ENCODE measurements at places on chromosomes 6 and 20. TPM values are rescaled to one million over a fixed set of nuclear protein-coding genes. Genes with fewer than 3 reads are reported as not detected.

MATN4 gene
- total RNA-seq, result not detected

PTCRA gene
- total RNA-seq, result not detected

KCNK17 gene
- total RNA-seq, result 0.47 TPM

HLA-DQA1 gene
- not detected for total RNA-seq

KCNS1 gene
- total RNA-seq, result not detected

PPP1R16B gene
- 5.4 TPM for total RNA-seq

FABP7 gene
- total RNA-seq, result not detected

DNA sequence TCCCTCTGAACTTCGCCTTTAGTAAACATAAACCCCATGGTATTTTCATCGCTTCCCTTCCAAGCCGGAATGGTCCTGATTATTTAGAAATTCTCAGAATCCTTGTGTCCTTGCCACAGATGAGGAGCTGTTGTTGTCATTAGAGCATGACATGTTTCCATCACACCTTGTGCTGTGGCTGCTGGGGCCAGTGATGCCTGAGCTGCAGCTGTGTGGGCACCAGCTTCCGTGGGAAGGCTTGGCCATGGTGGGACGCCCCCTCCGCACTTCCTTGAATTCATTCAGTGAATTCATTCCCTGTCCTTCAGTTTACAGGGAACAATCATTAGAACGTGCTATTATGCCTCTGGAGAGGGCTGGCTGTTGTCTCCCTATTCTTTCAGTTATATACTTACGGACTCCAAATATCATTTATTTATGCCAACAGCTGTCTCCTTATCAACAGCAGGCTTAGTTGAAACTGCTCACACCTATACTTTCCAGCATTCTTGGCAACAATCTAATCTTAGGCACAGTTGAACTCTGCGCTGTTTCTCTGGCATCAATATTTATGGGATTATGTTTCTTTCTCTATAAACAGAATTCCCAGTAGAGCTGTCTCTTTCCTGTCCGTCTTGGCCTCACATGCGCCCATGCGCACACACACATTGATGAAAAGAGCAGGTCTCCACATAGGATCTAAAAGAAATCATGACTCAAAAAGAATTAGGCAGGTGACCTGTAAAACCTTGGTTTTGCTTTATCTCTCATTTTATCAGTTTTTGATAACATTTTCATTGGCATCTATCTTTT is 9.0 kb downstream of the ADGRF1 start:
- no peak for ATAC-seq

DNA sequence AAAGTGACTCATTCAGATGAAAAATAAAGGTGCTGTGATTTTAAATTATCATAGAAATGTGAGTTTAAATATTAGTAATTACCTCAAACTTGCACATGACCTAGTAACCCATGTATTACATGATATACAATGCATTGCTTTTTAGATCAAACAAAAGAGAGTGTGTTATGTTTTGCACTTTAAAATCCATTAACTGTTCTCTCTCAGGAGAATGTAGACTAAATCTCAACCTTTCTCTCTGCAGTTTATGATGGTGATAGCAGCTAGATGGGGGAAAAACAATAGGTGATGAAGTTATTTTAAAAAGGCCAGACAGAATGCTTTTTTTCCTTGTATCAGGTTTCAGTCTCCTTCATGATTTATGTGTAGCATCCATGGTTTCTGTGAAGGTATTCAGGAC is 404.4 kb upstream of the RNF217 start:
- ATAC-seq, result no peak

DNA sequence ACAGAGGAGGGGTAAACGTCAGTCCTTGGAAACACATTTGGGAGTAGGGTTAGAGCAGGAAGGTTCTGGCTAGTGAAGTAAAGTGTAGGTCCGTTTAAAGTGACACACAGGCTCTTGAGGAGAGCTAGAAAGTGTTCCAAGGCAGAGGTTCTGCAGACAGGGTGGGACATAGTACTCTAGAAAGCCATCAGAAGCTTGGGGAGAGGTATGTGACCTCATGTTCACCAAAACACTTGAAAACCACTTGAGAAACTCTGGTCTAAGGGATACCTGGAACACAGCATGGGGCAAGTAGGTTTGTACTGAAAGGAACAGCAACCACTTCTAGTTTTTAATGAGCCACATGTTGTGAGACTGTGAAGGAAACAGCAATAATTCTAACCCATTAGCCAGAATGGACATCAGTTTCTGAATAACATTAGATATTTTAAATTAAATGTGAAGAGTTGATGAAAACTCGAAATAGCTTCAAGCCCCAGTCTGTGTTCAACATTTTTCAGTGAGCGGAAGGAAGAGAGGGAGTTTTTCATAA is 49.0 kb downstream of the SOBP start:
- ATAC-seq, result no peak

DNA sequence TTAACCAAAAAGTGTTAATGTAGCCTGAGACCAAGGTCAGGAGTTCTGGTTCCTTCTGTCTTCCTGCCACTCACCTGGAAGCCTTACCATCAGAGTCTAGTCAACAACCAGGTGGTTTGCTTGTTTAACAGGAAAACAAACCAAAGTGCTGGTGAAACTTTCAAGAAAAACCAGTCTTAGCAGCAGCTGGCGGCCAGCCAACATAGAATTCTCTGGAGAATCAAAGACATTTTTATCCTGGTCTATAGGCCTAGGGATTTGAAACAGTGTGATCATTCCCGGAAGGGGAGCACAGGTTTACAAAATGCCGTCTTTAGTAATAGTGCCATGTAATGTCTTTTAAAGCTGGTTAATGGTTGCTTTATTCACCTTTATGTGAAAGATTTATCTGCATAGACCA is 146.6 kb upstream of the AKIRIN2 start:
- no peak for ATAC-seq

DNA sequence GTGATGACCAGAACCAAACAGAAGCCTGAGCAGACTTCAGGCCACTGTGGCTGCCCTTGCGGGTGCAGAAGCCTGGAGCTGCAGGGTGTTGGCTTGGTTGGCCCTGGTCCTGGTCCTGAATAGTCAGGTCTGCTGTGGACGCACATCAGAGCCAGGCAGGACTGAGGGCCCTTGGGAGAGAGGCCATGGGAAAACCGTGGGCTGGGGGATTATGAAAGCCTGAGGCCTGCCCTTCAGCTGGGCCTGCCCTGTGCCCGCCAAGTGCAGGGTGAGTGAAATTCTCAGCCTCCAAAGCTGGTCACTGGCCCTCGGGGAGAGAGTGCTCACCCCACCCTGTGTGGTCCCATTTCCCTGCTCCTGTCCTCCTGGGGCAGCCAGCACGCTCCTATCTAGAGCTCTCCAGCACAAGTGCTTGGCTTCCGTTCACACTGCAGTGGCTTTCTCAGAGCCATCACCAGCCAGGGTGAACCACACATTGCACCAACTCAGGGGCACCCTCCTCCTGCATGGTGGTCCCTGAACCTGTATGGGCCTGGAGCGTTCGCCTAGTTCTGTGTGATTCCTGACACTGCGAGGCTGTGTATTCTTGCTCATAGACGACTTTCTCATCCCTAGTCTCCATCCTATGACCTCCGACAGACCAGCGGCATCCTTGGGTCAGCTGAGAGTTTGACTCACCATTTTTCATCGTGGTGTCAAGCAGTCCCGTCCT is 146.1 kb downstream of the TTLL2 start:
- ATAC-seq, result no peak

DNA sequence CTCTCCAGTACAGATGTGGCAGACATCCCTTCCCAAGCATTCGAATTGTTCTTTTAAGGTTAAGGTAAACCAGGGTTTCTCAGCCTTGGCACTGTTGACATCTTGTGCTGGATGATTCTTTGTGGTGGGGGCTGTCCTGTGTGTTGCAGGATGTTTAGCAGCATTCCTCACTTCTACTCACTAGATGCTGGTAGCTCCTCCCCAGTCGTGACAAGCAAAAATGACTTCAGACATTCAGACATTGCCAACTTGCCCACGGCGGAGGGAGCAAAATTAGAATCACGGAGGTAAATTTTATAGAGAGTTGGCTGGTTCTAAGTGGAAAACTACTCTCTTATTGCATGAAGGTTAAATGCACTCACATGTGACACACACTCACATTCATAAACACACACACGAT is 188.7 kb downstream of the GMPR start:
- ATAC-seq, result no peak

- no peak for ATAC-seq
These were observed 31.6 kb upstream of the LAMA4 start for GRCh38 chr6:112286010-112286409.

GRCh38 chr6:141326925-141327324 is 805.8 kb upstream of the GJE1 start:
- ATAC-seq, result no peak

- ATAC-seq, result no peak
These were observed 212.4 kb upstream of the LRFN2 start for GRCh38 chr6:40799296-40800140.

GRCh38 chr20:35823937-35824336 is 52.1 kb downstream of the PHF20 start:
- no peak for ATAC-seq

GRCh38 chr20:33664762-33665144 is 2.0 kb upstream of the ACTL10 start:
- ATAC-seq, result no peak

DNA sequence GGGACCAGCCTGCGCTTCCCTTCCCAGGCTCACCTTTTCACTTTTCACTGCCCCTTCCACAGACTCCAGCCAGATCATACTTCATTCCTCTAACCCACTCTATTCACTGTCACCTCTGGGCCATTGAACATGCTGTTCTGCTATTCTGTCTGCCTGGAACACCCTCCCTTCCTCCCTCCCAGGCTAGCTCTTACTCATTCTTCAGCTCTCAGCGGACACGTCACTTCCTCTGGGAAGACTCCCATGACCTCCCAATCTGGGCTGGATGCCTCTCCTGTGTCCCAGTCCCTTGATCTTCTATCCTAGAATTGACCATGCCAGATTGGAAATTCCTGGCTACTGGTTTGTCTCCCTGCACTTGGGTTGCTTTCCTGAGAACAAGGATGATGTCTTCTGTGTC is 5.0 kb downstream of the SLC12A5 start:
- no peak for ATAC-seq

- no peak for ATAC-seq
These were observed 119.0 kb upstream of the PRSS16 start for GRCh38 chr6:27128311-27129094.

GRCh38 chr6:116667623-116668022 is 943 bp downstream of the ZUP1 start:
- ATAC-seq, result no peak

GRCh38 chr6:16872543-16873235 is 111.4 kb upstream of the ATXN1 start:
- no peak for ATAC-seq

DNA sequence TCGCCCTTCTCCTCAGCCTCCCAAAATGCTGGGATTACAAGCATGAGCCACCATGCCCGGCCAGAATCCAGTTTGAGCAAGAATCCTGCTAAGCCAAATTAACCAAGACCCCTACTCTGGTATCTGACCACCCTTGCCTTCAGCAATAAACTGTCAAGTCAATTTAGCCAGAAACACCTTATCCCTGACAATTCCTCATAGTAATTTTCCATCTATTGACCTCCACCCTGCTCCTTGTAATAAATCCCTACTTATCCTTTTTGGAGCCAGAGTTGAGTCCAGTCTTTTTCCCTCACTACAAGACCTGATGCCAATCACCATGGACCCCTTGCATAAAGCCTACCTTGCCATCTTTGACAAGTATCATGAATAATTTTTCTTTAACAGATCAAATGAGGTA is 114.1 kb upstream of the GPR6 start:
- no peak for ATAC-seq

DNA sequence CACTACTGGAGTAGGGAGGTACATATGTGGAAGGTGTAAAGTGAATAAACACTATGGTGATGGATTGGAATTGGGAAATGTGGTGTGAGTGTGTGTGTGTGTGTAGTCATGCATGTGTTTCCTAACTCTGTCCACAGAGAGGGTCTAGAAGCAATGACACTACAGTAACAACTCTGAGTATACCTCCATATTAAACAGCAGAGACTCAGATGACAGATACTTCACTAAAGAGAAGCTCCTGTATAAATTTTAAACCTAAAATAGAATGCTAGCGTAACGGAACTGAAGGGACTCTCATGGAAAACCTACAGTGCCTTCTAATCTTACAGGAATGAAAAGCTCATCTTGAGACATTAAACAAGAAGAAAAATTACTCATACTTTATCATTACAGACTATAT is 150.5 kb downstream of the SLC16A10 start:
- ATAC-seq, result no peak

DNA sequence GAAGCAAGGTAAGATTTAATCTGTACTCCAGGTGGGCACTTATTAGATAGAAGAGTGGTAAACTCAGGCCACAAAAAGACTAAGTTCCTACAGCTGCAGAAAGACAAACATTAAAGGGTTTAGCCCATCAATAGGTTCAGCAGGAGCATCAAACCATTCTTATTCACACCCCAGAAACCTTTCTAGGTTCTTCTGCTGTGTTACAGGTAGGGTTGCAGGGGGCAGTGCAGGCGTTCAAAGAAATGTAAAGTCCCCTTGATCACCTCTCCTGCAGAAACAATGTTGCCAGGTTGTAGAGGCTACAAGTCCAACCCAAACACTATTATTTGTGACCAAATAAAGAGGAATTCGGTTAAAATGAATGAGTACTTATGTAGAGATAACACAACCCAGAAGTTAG is 31.8 kb downstream of the PHACTR1 start:
- no peak for ATAC-seq

DNA sequence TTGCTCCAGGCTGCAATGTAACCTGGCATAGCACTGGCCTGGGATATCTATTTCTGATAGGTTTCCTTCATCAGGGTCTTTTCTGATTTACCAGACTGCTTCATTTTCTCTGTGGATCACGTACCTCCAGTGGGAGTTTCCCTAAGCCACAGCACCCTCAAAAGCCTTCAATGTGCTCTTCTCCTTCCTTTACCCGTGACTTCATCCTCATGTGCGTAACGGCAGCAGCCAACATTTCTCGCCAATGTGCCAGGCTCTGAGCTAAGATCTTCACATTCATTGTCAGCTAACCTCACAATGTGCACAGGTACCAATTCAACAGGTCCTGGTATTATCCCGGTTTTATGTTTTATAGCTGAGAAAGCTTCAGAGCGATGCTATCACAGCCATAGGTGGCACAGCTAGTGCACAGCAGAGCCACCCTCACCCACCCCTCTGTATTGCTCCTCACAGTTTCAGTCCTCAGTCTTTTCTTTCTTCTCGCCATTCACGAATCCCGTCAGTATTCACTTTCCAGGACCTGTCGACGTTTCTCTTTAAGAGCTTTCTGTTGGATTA is 58.2 kb downstream of the TNFAIP3 start:
- no peak for ATAC-seq

DNA sequence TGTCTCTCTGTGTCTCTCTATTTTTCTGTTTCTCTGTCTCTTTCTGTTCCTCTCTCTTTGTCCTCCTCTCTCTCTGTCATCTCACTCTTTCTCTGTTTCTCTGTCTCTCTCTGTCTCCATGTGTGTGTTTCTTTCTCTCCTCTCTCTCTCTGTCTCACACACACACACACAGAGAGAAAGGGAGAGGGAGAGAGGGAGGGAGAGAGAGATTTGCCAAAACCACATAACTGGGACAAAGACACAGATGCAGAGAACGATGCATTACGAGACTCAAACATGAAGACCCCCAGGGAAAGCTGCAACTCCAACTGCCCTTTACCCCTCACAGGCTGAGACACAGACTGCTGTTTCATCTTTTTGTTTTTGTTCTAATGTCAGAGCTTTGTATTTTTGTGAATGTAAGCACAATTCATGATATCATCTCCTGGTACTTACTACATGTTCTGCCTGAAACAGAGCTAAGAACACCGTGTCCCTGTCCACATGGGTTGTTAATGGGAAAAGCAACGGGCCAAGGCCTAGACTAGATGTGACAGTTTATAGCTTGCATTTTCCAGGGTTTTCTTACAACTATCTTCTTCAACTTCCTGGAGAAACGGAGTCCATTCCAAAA is 177.1 kb upstream of the ARID1B start:
- ATAC-seq, result peak; percentile 91

GRCh38 chr6:88374553-88374952 is 208.4 kb upstream of the CNR1 start:
- ATAC-seq, result no peak

All from gastroesophageal sphincter (tissue), 4 donors.